SW 1271 (cell line): ENCODE measurements at places on chromosomes 12 and 14.

GRCh38 chr14:23816371-23816770, 137.2 kb upstream of the DHRS4 start:
- no peak for DNase-seq

DNA sequence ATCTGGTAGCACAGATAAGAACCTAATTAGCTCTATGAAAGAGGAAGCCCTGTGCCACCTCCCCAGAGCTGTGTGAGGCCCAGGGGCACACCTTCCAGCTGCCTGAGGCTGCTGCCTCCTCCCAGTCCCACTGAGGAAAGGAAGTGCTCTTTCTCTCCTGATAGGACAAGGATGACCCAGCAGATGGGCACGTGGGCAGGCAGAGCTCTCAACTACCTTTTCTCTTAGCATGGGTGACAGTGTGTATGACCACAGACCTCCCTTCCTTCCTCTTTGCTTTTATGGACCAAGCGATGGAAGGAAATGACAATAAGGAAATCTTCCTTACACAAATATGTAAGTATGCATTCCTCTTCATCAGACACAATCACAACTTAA, 127.6 kb upstream of the AMIGO2 start:
- DNase-seq: no peak

- DNase-seq: no peak
Measured at GRCh38 chr14:103533999-103534575, 5.1 kb downstream of the TRMT61A start.

DNA sequence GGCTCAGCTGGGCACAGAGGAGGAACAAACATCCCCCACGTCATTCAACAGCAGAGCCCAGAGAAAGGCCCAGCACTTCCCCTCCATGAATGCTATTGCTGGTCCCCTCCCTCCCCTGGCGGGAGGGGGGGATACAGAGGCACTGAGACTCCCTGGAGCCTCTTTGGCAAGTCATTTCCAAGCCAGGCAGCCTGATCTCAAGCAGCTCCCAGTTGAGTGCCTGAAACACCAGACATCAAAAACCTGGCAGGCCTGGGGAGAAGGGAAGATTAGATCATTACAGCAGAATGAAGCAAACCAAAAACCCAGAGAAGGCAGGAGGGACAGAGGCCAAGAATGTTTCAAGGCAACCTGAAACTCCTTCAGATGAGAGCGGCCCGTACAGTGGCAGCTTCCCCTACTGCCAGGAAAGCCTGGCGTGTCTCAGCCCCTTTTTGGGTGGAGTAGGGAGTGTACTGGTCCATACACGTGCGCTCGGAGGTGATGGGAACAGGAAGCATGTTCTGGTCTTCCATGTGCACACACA, 92.1 kb downstream of the LRRC74A start:
- DNase-seq: no peak

DNA sequence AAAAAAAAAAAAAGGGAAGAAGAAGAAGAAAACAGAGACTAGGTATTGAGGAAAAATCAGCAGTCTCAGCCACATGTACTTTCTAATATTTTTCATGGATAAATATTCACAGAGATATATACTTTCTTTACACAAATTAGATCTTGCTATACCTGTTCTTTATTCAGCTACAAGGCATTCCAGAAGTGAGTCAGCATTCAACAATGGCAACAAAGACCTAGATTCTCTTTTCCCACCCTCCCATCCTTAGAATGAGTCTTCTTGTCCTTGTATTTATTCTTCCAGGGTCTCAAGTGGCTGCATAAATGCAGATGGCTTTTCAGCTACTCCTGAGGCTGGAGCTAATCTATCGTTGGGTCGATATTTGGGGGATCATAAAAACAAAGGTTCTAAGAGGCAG, 93.0 kb downstream of the NT5DC3 start:
- no peak for DNase-seq

- DNase-seq: no peak
Measured at GRCh38 chr14:100449225-100449987, 126.3 kb downstream of the SLC25A47 start.

GRCh38 chr14:25237845-25238244, 187.9 kb upstream of the STXBP6 start:
- no peak for DNase-seq

- DNase-seq: no peak
Measured at GRCh38 chr12:84572196-84572595, 340.4 kb downstream of the SLC6A15 start.

DNA sequence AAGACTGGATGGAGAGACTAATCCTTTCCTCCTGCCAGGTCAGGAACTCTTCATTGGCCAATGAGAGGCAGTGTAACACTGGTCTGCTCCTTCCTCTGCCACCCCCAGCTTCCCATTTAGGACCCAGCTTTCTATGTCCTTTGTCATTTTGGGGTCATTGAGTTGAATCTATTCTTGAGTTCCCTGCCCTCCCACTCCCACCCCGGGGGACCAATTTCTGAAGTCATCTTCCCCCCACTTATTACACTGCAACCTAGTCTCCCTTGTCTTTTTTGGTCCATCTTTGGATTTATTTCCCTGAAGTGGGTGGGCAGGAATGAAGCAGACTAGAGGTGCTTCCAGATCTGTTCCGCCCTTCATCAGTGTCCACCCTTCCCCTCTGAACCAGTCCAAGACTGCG, 7.6 kb upstream of the ITGA5 start:
- DNase-seq: no peak

- DNase-seq: no peak
Measured at GRCh38 chr12:107310621-107311020, 217.3 kb upstream of the CRY1 start.

DNA sequence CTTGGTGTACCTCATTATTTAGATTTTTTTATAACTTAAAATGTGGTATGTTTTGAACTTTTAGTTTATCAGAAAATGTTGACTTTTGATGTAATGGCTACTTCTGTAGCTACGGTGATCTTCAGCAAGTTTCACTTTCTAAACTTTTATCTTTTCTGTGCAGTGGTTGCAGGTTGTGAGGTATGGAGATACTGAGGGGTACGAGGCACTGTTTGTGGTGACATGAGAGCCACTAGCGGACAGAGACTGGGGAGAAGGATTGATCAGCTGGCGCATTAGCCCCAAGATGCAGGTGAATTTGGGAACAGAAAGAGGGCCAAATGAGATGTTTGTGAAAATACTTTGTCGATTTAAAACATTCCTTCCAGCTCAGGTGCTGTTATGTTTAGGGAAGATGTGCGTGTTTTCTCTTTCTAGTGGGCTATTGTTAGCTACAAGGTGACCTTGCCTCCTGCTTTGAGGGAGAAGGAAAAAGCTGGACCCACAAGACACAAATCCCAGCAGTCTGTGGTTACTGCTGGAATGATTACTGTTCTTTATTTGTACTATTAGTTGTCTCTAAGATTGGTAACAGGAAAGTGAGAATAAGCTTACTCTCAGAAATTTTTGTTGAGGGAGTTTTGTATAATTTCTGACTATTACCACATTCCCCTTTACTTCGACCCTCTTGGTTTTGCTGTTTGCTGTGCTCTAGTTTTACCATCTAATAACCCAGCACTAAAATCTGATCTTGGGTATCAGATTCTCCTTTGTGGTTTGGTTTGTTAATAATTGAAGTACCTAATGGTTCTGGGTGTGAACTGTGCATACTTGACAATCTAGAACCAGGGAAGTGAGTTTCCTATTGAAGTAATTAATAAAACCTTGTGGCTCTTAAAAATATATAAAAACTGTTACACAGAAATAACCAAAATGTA, 61.7 kb downstream of the FBXO34 start:
- no peak for DNase-seq

GRCh38 chr12:62684570-62685295, 218.1 kb downstream of the MON2 start:
- DNase-seq: no peak

DNA sequence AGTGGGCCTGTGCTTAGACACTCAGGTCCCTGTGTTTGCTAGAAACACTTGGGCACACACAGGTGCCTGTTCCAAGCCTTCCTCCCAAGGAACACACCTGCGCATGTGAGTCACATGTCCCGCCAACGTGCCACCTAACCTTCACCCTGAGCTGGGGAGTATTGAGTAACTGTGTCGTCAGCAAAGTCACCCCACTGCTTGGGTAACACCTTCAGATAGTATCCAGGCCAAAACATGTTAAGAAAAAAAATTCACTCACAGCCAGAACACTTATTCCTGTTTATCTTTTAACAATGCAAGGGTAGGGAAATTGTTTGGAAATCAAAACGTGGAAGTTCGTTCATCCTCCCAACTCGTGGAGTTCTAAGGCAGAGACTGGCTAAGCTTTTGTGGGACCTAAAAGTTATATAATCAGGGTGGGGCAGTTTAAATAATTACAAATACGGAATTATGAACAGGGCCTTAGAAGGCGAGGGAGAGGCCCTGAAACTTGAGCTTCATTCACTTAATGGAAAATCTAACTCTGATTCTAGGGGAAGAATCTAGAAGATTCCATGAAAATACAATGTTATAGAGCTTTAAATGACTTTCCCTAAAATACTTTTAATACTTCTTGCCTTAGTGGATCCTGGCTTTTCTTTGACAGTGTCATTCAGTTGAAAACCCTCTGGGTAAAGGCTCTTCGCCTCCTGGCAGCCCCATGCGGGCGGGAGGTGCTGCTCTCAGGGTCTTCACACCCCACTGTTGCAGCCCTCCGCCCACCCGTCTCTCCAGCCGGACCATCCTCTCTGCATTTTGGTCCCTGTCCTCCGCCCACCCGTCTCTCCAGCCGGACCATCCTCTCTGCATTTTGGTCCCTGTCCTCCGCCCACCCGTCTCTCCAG, 30.3 kb upstream of the ADIPOR2 start:
- no peak for DNase-seq

- DNase-seq: no peak
Measured at GRCh38 chr12:11694528-11694927, 45.1 kb downstream of the ETV6 start.

- DNase-seq: no peak
Measured at GRCh38 chr12:47034661-47035060, 44.8 kb upstream of the PCED1B start.

GRCh38 chr12:53379389-53380103, 430 bp upstream of the SP1 start:
- DNase-seq: peak; percentile 100

GRCh38 chr14:80212023-80212397, 706 bp upstream of the DIO2 start:
- DNase-seq: no peak

GRCh38 chr12:124286414-124286813, 8.5 kb upstream of the RFLNA start:
- DNase-seq: no peak

GRCh38 chr14:91129261-91129660, 15.4 kb downstream of the DGLUCY start:
- no peak for DNase-seq

DNA sequence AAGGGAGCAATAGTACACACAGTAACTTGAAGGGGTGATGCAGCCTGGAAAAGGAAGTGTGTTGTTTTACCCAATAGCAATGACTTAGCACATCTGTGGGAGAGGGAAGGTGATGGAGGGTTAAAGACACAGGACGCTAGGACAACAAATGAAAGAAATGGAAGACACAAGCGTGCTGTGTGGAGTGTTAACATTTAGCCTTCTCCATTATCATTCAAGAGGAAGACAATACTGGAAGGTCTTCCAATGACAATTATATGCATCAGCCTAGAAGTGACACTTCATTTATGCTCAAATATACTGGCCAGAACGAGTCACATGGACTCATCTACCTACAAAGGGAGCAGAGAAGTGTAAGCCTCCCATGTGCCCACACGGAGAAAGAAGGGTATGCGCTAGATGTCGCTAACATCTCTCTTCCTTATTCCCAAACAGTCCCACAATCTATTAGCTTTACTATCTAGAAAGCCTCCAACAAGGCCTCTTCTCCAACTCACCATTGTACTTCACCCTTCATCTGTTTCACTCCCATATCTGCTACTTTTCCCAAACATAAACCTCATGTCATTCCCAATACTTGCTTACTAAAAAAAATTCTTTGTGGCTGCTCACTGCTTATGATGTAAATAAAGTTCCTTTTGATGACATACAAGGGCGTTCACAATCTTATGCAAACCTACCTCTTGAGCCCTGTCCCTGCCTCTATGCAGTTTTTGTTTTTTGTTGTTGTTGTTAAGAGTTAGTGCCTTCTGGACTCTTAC, 20.3 kb downstream of the PPM1H start:
- no peak for DNase-seq

DNA sequence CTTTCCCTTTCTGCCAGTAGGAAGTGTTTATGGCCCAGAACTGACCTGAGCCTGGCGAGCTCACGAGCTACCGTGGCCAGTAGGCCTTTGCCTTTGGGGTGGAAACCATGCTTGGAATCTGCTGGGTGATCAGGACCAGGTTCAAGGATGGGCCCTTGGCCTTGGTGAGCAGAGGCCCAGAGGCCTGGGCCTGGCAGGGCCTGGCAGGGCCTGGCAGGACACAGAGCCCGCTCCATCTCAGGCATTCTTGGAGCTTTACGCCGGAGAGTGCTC, 184.8 kb upstream of the RTL1 start:
- DNase-seq: no peak

GRCh38 chr12:81170072-81170471, 92.2 kb downstream of the ACSS3 start:
- no peak for DNase-seq

DNA sequence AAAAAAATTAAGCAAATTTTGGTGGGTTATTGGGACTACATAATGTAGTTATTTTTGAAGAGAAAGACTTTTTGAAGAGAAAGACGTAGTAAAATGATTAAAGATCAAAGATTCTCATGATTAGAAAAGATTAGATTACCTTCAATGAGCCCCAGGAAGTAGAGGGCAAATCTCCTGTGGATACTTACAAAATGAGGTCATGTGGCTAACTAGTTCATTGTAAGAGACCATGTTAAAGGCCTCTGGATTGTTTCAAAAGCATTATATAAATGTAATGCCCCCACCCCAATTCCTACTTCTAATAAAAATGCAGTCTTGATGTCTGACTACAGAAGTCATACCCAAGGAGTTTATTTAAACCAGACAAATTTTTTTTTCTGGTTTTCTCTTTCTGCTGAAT, 93.3 kb downstream of the ERGIC2 start:
- DNase-seq: no peak

DNA sequence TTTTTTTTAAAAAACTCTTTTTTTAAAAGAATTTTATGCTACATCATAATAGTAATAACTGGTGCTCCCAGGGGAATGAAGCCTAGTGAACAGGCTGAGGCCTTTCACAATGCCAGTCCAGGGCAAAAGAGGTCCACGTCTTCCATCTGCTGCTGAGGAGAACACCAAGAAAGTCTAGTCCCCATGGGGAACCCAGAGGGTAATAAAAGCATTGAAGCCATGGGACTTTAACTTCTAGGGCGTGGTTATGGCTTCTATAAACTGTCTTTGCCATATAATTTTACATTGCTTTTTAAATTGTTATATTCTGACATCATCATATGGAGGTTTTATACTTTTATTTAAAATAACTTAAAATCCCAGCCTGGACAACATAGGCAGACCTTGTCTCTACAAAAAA, 64.3 kb downstream of the SLC16A7 start:
- DNase-seq: no peak
